Adrenal gland (tissue), 19 donors: ENCODE measurements at places on chromosomes 5 and 9. TPM values are rescaled to one million over a fixed set of nuclear protein-coding genes. Genes with fewer than 3 reads are reported as not detected.

SLC6A19 gene
- not detected for total RNA-seq

CREBRF gene
- total RNA-seq, result 33.3 TPM

LECT2 gene
- not detected for total RNA-seq

CTSV gene
- total RNA-seq, result not detected

CCL21 gene
- 31.6 TPM for total RNA-seq

RXFP3 gene
- 1.1 TPM for total RNA-seq

PCDHB3 gene
- 0.35 TPM for total RNA-seq

REXO4 gene
- total RNA-seq, result 26.8 TPM

ANKRD33B gene
- 0.22 TPM for total RNA-seq

C7 gene
- 3,138 TPM for total RNA-seq

KCNN2 gene
- 53.7 TPM for total RNA-seq

WDR55 gene
- total RNA-seq, result 20.0 TPM

ECSCR gene
- total RNA-seq, result 10.2 TPM

DPYSL3 gene
- total RNA-seq, result 21.6 TPM

GRCh38 chr5:142170254-142170953 lies 61.8 kb downstream of the NDFIP1 start:
- no peak for DNase-seq

GRCh38 chr5:126780165-126780827 lies 3.4 kb downstream of the LMNB1 start:
- DNase-seq, result peak; percentile 43

DNA sequence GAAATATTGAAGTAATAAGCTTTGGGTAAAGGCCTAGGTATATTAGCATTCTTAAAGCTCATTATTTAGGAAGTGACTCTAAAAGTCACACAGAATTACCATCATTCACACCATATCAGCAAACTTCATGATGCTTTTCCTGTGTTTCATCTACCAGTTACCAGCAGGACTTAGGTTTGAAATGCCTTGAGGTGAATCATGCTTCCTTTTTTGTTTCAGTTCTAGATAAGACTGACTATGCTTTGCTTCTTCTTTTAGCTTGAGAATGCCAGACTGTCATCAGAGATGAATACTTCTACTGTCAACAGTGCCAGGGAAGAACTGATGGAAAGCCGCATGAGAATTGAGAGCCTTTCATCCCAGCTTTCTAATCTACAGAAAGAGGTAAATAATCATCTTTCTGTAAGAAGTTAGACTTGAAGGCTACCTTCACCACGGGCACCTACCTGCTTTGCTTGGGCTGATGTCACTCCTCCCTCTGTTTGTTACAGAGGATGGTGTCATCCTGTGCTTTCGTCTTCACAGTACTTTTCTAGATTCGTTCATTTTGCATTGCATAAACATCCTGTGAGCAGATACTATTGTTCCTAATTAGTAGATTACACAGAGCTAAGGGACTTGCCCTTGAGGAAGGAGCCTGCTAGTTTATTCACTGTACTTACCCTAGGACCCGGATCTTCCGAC lies 34.7 kb downstream of the LMNB1 start:
- DNase-seq, result no peak

DNA sequence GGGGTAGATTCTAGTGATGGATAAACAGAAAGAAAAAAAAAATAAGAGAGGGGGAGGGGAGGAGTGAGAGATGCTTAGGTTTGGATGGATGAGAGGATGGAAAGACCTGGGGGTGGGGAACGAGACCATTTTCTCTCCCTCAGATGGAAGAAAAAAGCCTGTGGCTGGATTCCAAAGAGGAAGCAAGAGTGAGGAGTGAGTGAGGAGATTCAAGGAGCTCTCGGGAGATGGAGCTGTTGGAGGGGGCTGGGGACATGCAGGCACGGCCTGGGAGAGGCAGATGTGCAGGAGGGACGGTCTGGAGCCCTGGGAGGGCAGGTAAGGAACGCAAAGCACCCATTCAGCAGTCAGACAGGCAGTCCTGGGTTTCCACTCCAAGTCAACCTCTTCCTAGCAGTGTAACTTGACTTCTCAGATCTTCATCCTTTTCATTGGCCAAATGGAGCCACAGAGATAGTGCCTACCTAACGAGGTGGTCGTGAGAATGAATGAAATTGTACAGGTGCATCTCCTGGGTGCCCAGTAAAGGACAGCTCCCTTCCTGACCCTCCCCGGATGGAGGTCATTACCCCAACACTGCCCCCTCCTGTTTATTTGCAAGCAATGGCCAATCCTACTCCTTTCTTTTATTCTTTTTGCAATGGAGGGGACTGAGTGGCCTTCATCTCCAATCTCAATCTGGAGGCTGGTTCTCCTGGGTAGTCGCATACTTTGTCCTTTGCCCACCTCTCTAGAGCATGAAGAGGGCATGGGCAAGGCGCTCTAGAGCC lies 52.2 kb downstream of the PCDH1 start:
- DNase-seq, result no peak

DNA sequence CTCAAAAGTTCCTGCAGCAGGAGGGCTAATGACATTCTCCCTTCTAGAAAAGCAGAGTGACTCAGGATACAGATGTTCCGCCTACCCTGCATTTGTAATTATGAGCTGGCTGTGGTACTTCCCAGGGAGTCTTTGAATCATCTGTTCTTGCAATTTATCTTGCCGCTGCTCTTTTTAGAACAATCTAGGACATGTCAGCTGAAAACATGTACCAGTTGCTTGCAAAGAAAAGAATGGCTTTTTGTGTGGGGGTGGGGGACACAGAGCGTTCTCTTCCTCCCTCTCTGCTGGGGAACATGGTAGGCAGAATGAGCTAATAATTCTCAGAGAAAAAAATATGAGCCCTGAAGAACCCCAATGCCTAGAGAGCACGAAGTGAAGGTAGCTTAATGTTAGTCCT lies 51.7 kb upstream of the TUT7 start:
- DNase-seq, result peak; percentile 71

GRCh38 chr5:178069909-178070308 lies 43.4 kb upstream of the N4BP3 start:
- no peak for DNase-seq

DNA sequence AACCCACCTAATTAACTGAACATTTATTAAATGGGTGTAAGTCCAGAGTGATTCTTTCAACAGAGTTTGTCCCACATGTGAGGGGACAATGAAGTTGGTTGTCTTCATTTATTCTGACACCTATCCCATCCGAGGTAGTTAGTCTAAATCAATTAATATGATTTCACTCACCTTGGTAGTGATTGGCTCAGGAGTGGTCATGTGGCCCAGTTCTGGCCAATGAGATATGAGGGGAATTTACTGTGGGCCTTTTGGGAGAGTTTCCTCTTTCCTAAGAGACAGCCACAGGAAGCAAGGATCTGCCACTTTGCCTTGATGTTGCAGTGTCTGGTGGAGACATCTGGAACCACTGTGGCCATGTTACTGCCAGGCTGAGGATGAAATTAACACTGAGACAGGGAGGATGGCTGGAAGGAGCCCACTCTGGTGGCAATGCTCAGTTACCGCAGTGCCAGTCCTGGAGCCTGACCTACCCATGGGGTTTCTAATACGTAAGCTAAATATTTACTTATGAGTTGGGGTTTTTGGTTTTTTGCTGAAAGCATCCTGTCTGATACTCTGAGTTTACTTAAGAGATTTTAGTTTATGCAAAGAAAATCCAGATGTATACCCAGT lies 118.6 kb downstream of the FGF18 start:
- no peak for DNase-seq

DNA sequence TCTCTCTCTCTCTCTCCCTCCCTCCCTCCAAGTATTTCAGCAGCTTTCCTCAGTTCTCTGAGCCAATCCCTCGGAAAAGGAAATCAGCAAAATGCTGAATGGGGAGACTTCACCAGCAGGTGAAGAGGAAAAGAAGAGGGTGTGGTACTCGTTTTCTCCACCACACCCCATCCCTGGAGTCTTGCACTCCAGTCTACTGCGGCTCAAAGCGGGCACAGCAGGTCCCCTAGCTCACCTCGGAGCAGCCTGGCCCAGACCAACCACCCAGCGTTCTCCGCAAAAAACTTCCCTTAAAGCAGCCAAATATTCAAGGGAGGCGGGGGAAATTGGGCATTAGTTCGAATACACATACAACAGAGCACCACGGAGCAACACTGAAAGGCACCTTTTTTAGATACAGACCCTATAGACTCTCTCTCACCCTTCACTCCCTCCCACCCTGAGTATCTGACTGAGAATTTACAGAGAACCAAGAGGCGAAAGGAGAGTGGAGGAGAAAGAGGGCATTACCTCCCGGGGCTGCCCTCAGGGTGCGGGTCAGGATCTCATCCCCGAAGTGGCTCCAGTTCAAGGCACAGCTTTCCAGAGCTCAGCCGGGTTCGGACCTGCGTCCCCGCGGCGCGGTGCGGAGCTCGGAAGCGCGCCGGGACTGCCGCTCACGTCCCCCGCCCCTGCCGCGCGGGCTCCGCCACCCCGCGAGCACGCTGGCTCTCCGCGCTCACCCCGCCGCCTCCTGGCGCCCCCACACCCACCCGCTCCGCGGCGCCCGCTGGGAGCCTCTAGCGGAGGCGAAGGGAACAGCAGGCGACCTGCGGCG lies 1638.5 kb upstream of the C9orf72 start:
- peak; percentile 35 for DNase-seq

GRCh38 chr9:37191403-37192089 lies 71.2 kb downstream of the ZCCHC7 start:
- DNase-seq, result no peak

DNA sequence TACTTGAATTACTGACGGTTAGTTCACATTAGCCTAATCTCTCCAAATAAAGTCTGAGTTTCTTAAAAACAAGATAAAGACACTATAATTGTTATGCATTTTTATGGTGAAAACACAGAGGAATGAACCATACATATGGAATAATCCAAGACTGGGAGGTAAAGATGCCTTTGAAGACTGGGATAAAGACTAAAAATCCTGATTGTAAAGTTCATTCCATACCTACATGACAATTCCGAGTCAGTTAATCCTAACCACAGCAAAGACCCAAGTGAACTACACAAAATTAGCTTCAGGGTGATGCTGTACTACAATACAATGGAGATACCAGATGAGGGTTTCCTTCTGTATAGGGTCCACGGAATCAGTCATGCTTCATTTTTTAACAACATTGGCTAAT lies 6.3 kb downstream of the AP3B1 start:
- no peak for DNase-seq

DNA sequence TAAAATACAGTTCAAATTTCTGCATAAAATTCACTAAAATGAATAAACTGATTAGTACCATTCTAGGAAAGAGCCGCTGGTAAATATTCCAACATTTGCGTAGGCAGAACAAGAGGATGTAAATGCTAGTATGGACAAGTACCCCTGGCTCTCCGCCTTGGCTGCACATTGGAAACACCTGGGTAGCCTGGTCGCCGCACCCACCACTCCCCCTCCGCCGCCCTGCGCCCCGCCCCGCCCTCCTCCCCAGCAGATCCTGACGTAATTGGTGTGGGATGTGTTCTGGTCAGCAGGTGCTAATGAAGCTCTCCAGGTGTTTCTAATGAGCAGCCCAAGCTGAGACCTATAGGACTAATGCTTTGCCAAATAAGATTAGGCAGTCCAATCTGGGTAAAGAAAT lies 225.7 kb downstream of the FRMD3 start:
- no peak for DNase-seq

GRCh38 chr5:158406884-158407823 lies 548.2 kb upstream of the CLINT1 start:
- no peak for DNase-seq

GRCh38 chr9:81372628-81373191 lies 316.6 kb downstream of the TLE1 start:
- no peak for DNase-seq

DNA sequence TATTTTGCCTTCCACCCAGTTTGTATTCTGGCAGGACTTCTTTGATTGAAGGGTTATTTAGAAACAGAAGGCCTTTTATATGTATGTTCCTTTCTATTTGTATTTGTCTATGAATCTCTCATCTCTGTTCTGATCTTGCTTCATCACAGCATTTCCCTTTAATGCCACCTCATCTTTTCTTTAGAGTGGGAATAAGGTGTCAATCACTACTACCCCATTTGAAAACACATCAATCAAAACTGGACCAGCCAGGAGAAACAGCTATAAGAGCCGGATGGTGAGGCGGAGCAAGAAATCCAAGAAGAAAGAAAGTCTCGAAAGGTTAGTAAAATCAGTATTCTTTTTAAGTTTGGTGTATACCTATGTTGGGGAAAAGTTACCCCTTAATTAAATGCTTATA lies 36.3 kb downstream of the CD180 start:
- DNase-seq, result no peak

DNA sequence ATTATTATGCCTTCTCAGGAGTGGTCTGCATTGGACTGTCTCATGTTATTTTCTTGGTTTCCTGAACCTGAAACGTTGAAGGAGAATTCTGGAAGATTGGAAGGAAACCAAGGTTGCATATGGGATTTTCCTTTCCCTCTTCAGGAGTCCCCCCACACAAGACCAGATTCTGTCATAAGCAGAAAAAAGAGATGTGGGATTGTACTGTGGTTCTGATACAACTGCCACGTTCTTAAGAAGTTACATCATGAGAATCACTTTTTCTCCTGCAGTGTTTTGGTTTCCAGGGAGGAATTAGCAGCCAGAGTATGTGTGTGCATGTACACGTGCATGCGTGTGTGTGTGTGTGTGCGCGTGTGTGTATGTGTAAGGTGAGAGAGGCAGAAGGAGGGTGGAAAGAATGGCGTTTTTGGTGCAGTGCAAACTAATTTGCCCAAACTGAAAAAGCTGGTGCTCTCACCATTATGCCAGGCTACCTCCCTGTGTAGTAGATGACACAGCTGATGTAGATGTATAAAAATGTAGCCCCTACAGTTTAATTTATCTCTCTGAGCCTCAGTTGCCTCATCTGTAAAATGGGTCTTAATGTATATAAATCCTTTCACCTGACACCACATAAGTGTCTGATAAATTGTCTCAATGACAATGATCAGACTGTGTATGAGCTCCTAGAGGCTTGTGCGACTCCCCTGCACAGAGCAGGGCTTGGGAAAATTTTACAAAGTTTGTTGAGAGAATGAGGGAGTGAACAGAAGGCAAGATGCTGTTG lies 38.6 kb downstream of the RALGPS1 start:
- DNase-seq, result no peak

GRCh38 chr9:77977210-77977611 lies 54.4 kb downstream of the GNAQ start:
- DNase-seq, result peak; percentile 73

DNA sequence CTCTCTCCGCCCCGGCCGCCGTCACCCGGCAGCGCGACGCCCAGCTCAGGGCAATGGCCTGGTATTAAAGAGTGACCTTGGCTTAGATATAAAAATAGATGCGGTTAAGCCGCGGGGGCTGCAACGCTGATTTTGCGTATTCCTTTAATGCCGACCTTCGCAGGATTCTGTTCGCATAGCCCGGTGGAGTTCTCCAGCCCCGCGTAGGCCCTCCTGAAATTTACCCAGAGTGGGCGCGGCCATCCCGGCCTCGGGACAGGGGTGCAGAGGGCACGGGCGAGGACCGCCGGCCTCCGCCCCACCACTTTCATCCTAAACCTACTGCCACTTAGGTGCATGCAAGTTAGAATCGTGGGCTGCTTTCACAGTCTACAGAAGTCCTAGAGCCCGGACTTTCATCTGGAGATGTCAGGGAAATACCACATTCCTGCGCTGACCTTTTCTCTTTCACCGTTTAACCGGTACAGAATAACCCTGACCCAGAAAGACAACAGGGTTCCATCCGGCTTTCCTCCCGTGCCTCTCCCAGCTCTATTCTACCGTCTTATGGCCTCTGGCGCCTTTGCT lies 492 bp upstream of the FAM169A start:
- no peak for DNase-seq
